Left forelimb (tissue), 1 donor: ENCODE measurements at places on chromosomes 16 and 17.

- no peak for DNase-seq
Observed at GRCh38 chr17:49703557-49704277, 4.0 kb downstream of the SLC35B1 start.

DNA sequence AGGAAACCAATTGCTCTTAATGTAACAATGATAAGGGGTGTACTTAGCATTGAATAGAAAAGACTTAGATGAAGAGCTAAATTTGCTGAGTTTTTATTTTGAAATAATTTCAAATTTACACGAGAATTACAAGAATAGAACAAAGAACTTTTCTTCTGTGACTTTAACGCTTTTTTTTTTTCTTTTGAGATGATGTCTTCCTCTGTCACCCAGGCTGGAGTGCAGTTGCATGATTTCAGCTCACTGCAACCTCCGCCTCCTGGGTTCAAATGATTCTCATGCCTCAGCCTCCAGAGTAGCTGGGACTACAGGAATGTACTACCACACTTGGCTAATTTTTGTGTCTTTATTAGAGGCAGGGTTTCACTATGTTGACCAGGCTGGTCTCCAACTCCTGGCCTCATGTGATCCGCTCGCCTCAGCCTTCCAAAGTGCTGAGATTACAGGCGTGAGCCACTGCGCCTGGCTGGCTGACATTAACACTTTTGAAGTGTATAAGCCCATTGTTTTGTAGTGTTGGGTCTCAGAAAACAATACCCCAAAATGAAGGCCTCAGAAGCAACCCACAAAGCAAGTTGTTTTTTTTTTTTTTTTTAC is 2.1 kb downstream of the TEN1 start:
- no peak for DNase-seq

GRCh38 chr17:57732062-57732461 is 13.0 kb downstream of the CCDC182 start:
- no peak for DNase-seq

GRCh38 chr17:7862692-7863437 is 5.1 kb downstream of the CYB5D1 start:
- peak; percentile 65 for DNase-seq

DNA sequence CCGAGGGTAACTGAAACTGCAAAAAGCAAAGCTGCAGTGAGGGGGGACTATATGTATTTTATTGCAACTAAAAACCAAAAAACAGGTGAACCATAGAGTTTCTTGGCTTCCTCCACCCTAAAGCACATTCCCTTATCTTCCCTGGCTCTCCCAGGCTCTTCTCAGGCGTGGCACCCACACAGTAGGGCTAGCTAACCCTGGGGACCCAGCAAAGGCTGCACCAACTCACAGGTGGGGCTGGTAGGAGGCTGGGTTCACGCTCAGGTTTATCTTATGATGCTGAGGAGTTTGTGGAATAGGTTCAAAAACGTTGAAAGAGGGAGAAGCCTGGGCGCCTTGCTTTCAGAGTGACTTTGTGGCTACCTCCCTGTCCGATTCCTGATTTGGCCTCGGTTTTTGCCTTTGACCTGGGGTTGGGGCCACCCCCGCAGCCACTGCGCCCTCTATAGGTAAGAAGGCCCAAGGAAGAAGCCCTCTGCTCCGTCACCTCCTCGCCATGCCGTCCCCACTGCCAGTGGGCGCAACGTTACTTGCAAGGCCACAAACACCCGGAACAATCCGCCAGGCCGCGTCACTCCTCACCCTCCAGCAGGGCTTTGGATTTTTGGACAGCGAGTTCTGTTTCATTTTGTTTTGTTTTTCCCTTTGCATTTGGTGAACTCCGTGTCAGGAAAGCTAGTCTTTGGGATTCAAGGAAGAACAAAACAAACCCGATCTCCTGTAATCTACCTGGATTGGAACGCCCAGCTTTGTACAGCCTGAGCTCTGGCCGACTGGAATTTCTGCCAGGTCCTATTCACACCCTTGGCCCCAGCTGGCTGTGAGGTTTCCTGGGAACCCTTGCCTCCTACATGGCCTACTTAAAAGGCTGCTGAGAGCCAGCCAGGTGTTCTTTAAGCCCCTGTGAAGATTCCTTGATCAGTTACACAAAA is 60.8 kb downstream of the TBC1D16 start:
- DNase-seq: peak; percentile 59

- DNase-seq: no peak
Observed at GRCh38 chr17:72567774-72568173, 447.0 kb downstream of the SOX9 start.

GRCh38 chr17:40345994-40346764 is 18.4 kb downstream of the GJD3 start:
- no peak for DNase-seq

GRCh38 chr17:48051706-48052486 is 3.7 kb downstream of the NFE2L1 start:
- no peak for DNase-seq

GRCh38 chr17:5665164-5665563 is 80.9 kb upstream of the NLRP1 start:
- no peak for DNase-seq

- DNase-seq: no peak
Observed at GRCh38 chr17:27579304-27579703, 51.7 kb upstream of the LGALS9 start.

DNA sequence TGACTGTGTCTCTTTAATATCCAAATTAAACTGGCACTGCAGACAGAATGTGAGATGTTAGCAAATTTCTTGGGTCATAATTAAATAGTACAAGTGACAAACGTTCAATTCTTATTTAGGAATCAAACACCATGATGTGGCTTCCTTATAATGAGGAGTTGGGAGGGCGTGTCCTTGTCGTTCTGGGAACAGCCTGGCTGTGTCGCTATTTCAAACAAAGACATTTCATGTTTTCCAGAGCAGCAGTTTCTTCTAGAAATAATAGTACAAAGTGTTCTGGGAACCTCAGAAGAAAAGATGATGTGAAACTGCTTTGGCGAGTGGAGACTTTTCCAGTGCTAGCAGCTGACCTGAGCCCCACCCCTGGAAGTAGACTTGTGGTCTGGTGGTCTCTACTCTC is 301.7 kb upstream of the N4BP1 start:
- no peak for DNase-seq

- no peak for DNase-seq
Observed at GRCh38 chr17:77451894-77452852, 311.4 kb downstream of the SEC14L1 start.

- no peak for DNase-seq
Observed at GRCh38 chr17:72512649-72513556, 392.1 kb downstream of the SOX9 start.

- DNase-seq: no peak
Observed at GRCh38 chr17:79803997-79804855, 7.3 kb upstream of the CBX8 start.

GRCh38 chr17:73785496-73785895 is 141.3 kb upstream of the SDK2 start:
- DNase-seq: no peak

GRCh38 chr16:87248714-87249113 is 68.5 kb downstream of the C16orf95 start:
- DNase-seq: peak; percentile 22

DNA sequence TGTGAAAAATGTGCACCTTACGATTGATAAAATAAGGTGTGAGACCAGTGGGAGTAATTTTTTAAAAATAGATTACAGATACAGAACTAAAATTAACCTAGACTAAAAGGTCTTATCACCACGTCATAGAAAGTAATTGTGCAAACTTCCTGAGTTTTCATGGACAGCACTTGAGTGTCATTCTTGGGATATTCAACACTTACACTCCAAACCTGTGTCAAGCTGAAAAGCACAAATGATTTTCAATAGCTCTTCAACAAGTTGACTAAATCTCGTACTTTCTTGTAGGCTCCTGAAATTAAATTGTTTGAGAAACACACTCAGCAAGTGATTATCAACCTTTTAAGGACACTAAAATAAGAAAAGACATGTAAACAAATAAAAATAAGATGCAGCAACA is 20.5 kb downstream of the BRCA1 start:
- no peak for DNase-seq

- no peak for DNase-seq
Observed at GRCh38 chr17:30219833-30220232, 15.7 kb downstream of the SLC6A4 start.

DNA sequence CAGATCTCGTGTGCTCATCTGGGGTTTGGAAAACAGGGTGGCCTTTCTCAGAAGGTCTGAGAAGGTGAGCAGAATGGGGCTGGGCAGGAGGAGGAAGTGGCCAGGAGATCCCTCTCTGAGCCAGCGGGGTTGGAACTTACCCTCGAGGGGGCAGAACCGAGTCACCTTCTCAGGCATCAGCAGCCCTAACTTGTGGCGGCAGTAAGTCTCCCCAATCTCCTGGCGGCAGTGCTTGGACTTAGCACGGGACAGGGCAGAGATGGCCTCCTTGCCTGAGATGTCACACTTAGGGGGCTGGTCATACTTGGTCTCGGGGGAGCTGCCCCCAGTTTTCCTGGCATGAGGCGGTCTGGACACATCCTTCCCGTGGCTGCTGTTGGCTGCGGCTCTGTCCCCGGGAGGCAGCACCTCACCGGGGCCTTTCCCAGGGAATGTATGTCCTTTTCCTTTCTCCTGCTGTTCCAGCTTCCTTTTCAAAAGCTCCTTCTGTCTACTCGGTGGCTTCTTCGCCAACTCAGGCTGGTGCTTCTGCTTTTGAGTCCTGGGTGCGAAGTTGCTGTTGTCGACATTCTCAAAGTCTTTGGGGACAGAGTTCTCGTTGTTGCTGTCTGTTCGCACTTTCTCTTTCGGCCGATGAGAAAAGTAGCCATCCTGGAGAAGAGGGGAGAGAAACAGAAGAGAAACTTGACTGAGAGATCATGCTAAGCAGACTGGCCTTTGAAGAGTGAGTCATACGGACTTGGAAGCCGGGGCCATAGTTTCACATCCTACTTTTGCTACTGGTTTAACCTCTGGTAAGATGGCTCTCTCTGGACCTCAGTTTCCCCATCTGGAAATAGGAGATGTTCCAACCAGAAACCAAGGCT is 211.7 kb downstream of the XYLT1 start:
- DNase-seq: no peak

GRCh38 chr16:79257953-79258490 is 342.5 kb downstream of the MAF start:
- DNase-seq: no peak

DNA sequence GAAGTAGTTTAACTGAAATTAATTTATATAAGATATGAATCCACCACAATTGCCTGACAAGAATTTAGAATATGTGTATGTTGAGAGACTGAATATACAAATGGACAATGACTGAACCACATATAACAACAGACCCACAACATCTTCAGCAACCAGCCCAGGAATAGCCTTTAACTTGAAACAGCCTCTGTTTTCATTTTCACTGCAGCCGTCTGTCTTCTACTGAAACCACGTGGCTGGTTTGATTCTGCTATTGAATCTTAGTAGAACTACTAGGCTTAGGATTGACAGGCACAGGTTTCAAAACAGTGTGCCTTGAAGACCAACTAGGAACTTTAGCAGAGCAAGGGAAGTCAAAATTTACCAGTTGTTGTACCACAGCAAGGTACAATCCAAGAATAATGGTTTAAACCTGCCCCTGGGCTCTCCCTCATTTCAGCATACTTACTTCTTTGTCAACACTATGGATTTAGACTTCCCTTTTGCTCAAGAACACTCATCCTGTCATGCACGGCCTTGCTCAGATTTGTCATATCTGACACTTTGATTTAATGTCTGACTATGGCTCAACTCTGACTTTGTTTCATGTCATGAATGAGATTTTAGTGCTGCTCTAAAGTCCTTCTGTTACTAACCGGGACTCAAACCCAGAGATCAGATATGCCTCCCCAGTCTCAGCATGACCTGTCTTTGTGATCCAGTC is 355.0 kb downstream of the KIF2B start:
- DNase-seq: no peak

DNA sequence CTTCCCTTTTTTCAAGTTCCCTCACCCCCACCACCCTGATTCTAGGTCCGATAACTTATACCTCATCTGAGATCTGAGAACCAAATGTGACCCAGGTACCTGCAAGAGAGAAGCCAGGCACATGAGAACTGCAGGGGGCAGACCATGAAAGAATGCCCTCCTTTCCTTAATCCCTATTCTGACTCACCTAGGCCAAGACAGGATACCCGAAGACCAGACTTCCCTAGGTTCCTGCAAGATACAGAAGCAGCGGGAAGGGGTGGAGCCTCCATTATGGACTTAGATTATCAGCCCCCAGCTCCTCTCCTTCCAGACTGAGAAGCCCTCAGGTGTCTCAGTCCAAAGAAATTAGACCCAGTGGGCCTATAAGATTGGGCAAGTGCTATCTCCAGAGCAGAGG is 2.1 kb downstream of the KCNAB3 start:
- no peak for DNase-seq

DNA sequence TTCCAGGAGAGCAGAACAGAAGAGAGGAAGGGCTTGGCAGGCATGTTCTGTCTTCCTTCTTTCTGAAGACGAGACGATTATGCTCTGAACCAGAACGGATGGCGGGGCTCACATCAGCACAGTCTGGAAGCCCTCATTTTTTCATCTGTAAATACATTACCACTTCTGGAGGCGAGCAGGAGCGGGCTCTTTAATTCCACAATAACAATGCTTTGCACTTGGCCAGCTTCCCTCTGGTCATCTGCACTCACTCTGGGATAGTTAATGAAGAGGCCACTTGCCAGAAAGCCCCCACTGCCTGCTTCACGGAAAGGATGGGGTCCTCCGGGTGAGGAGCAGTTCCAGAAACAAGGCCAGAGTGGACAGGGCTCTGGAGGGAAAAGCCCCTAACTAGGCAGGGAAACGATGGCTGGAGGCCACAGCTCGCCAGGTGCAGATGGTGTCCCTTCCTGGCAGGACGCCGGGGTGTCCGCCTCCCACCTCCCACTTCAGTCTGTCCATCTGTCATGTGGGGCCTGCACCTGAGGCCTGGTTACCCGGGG is 13.1 kb upstream of the BCAR1 start:
- no peak for DNase-seq

DNA sequence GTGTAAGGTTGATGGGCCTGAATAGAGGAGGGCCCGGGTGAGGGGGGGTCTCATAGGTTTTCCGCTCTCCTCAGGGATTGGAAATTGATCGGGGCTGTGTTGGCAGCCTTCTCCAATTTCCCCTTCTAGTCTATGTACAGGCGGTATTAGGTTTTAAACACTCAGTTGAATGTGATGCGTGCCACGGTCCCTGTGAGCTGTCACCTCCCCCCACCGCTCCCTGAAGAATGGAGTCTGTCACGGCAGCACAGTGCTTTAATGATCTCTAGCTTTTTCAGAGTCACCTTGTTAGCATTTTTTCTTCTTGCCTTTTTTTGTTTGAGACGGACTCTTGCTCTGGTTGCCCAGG is 800 bp downstream of the COX4I1 start:
- no peak for DNase-seq

GRCh38 chr16:2514333-2515179 is 804 bp downstream of the ATP6V0C start:
- no peak for DNase-seq

GRCh38 chr16:29916979-29917378 is 9.0 kb downstream of the KCTD13 start:
- DNase-seq: no peak
